AG09309 (cell line): ENCODE measurements at places on chromosomes 6 and 20.
A peak's percentile ranks its signal among the peaks of the same experiment; 100 is the strongest.

DNA sequence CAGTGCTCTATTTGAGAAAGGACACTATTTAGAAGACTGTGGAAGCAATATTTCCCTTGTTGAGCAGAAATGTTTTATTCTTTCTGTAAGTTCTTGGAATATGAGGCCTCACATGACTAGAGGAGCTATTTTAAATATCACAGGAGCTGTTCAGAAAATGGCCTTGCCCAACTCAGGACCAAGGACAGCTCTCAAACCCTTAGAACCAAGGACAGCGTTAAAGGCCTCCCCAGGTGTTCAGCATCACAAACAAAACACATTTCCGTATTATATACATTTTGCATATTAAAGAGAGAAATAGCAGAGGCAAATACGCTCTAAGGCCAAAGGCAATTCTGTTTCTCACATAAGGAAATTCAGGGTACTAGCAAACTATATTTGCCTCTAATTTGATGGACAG, 631.4 kb downstream of the CDH26 start:
- DNase-seq, result no peak

- DNase-seq, result peak; percentile 16
Measured at GRCh38 chr6:33962246-33963027, 158.6 kb upstream of the MLN start.

GRCh38 chr6:113701552-113702254, 155.4 kb upstream of the MARCKS start:
- DNase-seq, result no peak

DNA sequence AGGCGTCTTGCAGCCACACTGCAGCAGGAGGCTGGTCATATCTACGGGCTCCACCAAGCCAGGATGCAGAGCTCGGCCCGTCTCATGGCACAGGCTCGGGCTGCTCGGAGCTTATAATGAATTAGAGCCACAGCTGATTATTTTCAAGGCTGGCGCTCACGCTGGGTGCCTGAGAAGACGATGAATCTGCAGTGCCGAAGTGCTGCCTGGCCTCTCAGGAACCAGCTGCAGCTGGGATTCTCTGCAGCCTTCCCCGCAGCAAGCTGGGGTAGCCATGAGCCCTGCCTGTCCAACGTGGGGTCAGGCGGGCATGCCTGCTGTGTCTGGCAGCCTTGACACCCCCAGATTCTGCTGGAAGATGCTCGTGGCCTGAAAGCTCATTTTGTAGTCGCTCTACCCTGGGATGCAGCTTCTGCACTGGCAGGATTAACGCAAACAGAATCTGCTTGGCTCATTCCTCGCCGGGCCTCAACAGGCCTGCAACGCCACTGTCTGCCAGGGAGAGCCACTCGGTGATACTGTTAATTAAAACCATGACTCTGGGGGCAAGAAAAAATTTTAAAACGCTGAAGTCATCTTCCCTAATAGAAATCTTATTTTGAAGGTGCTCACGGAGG, 104.3 kb downstream of the CDH26 start:
- DNase-seq, result peak; percentile 82

GRCh38 chr20:63746751-63747315, 7.3 kb downstream of the SLC2A4RG start:
- DNase-seq, result no peak

- no peak for DNase-seq
Measured at GRCh38 chr6:132760256-132760655, 2.6 kb upstream of the VNN2 start.

DNA sequence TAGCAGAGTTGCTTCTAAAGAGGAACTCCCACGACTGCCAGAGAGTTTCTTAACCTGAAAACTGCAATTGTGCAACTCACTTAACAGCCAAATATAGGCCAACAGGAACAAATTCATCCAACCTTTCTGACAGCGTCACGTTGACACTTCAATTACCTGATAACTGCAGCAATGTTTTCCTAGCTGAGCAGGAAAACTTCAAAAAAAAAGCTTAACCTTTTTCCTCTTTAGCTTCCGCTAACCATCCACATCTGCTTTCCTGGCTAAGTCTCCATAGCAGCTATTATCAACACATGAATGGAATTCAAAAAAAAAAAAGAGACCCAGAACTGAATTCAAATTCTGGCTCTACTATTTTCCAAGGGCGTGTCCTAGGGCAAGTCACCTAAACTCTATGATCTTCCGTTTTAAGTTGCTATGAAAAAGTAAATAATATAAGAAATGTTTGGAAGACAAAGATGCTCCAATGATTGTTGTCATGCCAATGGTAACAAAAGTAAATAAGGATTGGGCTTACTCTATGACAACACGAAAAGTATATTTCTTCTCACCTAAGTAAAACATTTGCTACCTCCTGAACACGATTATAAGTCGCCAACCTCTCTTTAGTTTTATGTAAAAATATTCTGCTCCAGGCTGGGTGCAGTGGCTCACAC, 524.6 kb upstream of the JARID2 start:
- DNase-seq, result no peak

- no peak for DNase-seq
Measured at GRCh38 chr6:4806337-4806725, 30.1 kb downstream of the CDYL start.
